ENCODE measurements at places on chromosomes 2 and 18.

- DNase-seq = no peak
Measured at GRCh38 chr18:55269622-55270021, 310.4 kb upstream of the CCDC68 start.

GRCh38 chr2:74559912-74560311 lies 5.4 kb downstream of the DOK1 start:
- DNase-seq = no peak

- no peak for DNase-seq
Measured at GRCh38 chr18:55475916-55476315, 112.1 kb downstream of the TCF4 start.

- DNase-seq = no peak
Measured at GRCh38 chr2:172046866-172047565, 38.3 kb upstream of the DLX1 start.

DNA sequence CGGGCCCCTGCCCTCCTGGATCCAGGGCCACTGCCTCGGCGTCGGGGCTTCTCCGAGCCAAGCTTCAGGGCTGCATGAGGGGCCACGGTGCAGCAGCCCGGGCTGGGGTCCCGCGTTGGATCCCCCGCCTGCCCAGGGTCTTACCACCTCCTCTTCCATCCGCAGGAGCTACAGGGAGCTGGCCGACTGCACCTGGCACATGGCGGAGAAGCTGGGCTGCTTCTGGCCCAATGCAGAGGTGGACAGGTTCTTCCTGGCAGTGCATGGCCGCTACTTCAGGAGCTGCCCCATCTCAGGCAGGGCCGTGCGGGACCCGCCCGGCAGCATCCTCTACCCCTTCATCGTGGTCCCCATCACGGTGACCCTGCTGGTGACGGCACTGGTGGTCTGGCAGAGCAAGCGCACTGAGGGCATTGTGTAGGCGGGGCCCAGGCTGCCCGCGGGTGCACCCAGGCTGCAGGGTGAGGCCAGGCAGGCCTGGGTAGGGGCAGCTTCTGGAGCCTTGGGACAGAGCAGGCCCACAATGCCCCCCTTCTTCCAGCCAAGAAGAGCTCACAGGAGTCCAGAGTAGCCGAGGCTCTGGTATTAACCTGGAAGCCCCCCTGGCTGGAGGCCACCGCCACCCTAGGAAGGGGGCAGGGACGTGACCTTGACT lies 52.1 kb downstream of the RAMP1 start:
- no peak for DNase-seq

GRCh38 chr18:40673150-40673549 lies 1281.9 kb upstream of the PIK3C3 start:
- DNase-seq = no peak

DNA sequence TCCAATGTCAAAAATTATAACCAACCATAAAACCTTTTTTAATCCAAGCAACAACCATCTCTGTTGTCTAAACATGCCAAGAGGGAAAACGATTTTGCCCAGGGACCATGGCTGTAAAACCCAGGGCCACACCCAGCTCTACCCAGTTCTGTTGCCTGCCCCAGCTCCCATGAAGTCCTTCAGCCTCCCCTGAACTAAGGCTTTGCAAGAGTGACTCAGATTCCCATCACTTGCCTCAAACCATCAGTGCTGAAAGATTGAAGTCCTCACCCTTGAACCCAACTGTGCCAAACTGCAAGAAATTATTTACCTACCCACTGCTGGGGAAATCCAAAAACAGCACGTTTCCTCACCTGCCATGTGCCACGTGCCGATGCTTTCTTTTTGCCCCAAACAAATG lies 102.5 kb downstream of the TFCP2L1 start:
- no peak for DNase-seq

GRCh38 chr2:72149556-72150156 lies 2.0 kb upstream of the CYP26B1 start:
- DNase-seq = no peak

- DNase-seq = no peak
Measured at GRCh38 chr2:29117636-29118303, 2.6 kb downstream of the CLIP4 start.

GRCh38 chr18:45108754-45109153 lies 428.1 kb downstream of the SETBP1 start:
- no peak for DNase-seq

GRCh38 chr2:70574618-70575017 lies 21.0 kb upstream of the TGFA start:
- no peak for DNase-seq

DNA sequence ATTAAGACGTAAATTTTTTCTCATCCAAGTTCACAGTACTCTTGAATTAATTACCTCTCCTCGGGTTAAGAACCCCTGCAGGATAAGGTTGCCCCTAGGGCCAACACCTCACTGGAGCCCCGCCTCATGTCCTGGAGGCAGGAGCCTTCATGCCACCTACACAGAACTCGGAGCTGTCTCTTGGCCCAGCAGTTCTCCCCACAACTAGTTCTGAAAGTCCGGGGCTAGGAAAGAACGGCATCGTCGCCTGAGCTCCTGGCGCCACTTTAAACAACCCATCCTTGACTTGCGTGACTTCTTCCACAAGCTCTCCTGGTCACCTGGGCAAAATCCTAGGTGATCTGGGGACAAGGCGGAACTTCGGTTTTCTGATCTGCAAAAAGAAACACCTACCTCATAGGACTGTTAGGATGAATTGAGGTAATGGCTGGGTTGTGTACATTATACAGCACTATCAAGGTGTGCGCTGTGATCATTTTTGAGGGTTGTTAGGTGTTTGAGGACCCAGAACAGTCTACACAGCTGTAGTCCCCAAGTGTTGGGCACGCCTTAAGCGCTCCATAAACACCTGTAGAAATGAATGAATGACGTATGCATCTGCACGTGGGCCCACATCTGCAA lies 641 bp upstream of the ITGA6 start:
- no peak for DNase-seq

- DNase-seq = no peak
Measured at GRCh38 chr2:46143429-46144132, 153.6 kb upstream of the EPAS1 start.
